Esophagus muscularis mucosa (tissue), 4 donors: ENCODE measurements at places on chromosomes 1 and 21. TPM values are rescaled to one million over a fixed set of nuclear protein-coding genes. Genes with fewer than 3 reads are reported as not detected.

Gene FAM43B
- not detected for total RNA-seq

Gene TAL1
- total RNA-seq: 4.3 TPM

Gene C21orf91
- 8.2 TPM for total RNA-seq

Gene SLAMF1
- 0.65 TPM for total RNA-seq

Gene PLEKHG5
- 16.5 TPM for total RNA-seq

Gene PTGS2
- 18.6 TPM for total RNA-seq

Gene THEMIS2
- 19.8 TPM for total RNA-seq

Gene ADORA1
- 1.7 TPM for total RNA-seq

Gene CD84
- total RNA-seq: 5.8 TPM

Gene KCND3
- total RNA-seq: 46.9 TPM

Gene LPAR3
- 0.33 TPM for total RNA-seq

Gene ARHGAP29
- 26.7 TPM for total RNA-seq

Gene SLC45A3
- total RNA-seq: 1.2 TPM

Gene ARID4B
- 23.0 TPM for total RNA-seq

Gene L1TD1
- total RNA-seq: 0.42 TPM

Gene FCRLB
- 0.65 TPM for total RNA-seq

Gene LENEP
- not detected for total RNA-seq

Gene HCRTR1
- total RNA-seq: 0.45 TPM

Gene CD34
- total RNA-seq: 101 TPM
